Stimulated activated effector memory CD8-positive, alpha-beta T cell treated with anti-CD3 and anti-CD28 coated beads, Interleukin-12 subunit alpha, Interleukin-12 subunit beta, amount 100 ng/mL, for 72 hours (primary cell): ENCODE measurements at places on chromosomes 7 and 10.

DNA sequence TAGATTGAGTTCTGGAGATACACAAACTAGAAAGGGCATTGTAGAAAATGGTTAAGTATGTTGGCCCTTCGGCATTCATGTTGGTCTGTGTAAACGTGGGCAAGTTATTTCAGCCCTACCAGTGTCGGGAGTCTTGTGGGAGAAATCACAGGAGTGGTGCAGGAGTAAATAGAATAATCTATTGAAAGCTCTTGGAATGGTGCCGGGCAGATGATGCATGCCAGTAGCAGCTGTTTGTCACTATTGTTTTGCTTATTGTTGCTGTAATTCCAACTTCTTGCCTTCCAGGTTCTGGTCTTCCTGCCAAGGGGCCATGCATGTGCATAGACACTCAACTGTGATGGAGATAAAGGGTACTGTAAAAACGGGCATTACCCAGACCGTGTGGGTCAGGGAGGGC lies 259.4 kb downstream of the CAMK1D start:
- DNase-seq: no peak

- no peak for DNase-seq
These were observed 21.6 kb upstream of the RPA3 start for GRCh38 chr7:7740037-7740355.

- no peak for DNase-seq
These were observed 130.9 kb downstream of the NXPH1 start for GRCh38 chr7:8564281-8564680.

GRCh38 chr7:27221201-27221797 lies 21.3 kb upstream of the EVX1 start:
- DNase-seq: no peak

DNA sequence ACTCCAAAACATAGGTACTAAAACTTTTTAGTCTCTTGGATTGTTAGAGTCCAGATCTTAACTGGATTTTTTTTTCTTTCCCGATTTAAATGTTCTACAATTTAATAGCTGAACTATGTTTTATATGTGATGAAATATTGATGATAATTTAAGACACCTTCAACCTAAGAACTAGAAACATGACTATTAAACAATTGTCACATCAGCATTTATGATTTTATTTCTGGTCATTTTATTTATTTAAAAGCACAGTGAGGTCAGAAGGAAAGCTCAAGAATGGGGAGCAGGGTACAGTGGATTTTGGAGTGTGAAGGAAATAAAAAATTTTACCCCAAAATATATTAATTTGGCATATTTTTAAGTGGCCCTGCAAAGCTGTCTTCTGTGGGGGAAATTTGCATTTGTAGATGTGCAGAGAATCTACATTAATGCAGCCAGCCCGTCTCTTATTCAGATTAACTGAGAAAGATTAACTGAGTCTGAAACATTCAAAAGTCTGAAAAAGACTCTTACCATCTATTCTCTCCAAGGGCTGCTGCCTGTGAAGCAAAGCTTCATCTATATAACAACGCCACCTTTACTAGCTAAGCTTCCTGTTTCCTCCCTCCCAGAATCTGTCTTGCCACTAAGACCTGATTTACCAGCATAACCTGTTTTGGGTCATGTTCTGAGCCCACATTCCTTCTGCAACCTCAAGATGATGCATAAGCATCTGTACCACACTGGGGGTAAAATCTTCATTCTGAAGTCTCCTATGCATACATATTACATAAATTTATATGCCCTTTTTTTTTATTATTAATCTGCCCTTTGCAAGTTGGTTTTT lies 86.4 kb downstream of the TMEM106B start:
- no peak for DNase-seq

GRCh38 chr10:50636618-50637579 lies 13.1 kb upstream of the SGMS1 start:
- DNase-seq: peak; percentile 58

- no peak for DNase-seq
These were observed 2.4 kb upstream of the ST7 start for GRCh38 chr7:116950889-116951351.

DNA sequence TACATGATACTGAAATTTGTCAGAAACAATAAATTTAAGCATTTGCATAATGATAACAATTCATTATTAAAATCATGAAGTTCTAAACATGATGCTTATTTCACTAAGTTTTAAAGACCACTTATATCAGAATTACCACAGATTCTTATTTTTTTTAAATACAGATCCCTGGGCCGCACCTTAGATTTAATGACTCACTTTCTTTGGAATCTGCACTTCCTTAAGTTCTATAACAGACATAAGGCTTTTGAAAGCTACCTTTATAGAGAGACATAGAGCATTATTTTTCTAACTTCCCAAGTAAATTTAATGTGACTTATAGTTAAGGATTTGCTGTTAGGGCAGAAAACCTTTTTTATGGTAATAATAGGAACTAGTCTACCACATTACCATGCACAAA lies 214.9 kb downstream of the IPMK start:
- DNase-seq: no peak

DNA sequence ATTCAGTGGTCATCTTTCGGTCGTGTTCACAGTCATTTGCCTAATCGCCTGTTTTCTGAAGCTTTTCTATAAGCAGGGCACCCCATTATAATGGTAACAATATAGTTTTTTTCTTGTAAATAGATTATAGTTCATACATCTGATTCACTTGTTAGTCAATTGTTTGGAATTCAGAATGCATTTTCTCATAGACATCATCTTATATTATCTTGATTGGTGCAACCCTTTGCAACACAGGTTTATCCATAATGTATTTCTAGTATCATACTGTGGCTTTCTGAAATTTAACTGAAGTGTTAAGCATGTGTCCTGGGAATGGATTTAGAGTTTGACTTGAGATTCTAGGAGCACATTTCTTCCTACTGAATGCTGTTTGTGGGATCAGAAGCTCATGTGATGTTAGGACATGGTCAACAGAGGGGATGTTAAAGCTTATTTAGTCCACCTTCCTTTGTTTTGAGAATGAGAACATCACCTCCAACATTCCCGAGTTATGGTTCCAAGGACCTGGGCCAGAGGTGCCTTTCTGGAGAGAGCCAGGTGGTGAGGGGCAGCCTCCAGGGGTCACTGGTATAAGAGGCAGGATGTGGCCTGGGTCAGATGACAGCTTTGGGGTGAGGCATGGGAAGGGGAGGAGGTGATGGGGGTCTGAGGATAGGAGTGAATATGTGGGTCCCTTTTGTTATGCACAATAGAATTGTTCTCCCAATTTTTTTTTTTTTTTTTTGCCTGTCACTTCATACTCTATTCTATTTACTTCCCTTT lies 415.6 kb downstream of the EXOC4 start:
- no peak for DNase-seq

DNA sequence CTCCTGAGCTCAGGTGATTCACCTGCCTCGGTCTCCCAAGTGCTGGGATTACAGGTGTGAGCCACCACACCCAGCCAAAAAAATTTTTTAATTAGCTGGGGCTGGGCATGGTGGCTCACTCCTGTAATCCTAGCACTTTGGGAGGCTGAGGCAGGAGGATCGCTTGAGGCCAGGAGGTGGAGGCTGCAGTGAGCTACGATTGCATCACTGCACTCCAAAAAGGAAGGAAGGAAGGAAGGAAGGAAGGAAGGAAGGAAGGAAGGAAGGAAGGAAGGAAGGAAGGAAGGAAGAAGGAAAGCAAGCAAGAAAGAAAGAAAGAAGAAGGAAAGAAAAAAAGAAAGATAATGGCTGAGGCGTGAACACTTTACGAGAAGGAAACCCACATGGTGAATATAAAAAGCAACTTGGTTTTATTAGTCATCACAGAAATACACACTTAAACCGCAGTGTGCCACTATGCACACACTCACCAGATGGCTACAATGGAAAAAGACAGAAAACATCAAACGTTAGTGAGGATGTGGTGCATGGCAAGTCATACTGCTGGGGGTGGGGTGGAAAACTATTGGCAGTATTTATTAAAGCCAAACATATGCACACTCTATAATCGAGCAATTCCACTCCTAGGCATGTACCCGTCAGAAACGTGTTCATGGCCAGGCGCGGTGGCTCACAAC lies 4.4 kb upstream of the CCL26 start:
- peak; percentile 21 for DNase-seq

DNA sequence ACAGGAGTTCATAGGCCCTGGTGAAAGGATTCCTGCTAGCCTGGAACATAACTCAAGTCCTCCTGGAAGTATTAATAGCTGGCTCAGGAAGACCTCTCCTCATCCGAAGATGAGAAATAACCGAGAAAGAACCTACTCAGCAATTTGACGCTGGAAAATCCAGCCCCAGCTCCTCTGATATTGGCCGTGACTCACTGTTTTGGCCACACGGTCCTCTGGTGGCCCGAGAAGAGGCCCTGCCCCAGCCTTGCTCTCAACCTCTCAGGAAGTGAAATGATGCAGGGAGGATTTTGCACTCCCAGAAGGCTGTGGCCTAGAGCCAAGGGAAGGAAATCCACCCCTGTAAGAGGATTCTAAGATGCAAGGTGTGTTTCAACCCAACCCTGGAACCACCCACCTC lies 121.6 kb downstream of the MTPAP start:
- no peak for DNase-seq

GRCh38 chr10:78910886-78911285 lies 157.9 kb upstream of the ZMIZ1 start:
- no peak for DNase-seq

- DNase-seq: no peak
These were observed 369.6 kb downstream of the AUTS2 start for GRCh38 chr7:69967689-69968450.

DNA sequence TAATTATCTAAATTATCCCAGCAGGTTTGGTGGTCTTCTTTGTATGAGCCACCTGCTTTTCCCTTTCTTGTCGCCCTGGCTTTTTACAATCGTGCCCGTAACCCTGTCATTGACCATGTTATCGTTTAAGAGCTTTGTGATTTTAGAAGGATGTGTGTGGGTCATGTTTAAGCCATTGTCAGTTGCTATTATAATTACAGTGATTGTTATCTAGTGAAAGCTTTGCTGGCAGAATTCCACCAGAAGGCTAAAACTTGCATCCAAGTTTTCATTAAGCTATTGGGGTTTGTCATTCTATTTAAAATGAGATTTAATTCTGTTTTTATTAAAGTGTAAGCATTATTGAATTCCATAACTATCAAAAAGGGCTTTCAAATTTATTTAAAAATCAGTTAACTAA lies 354.2 kb upstream of the TMEM229A start:
- no peak for DNase-seq

GRCh38 chr10:50326757-50327701 lies 75.7 kb upstream of the ASAH2 start:
- no peak for DNase-seq

- DNase-seq: no peak
These were observed 77.6 kb downstream of the CLRN3 start for GRCh38 chr10:127815147-127815546.

DNA sequence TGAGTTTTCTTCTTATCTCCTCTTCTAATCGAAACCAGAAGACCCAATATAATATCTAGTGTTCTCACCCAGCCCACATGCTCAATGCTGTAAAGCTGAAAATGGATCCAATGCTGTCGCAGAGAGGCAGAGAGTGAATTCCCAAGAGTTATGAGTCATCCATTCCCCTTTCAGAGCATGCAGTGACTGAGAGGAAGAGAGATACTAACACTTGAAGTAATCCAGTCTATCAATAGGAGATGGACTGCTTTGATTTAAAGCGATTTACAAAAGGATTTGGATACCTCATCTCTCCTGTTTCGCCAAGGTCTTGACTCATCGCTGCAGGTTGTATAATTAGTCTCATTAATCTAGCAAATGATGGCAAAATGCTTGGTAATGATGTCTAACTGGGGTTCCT lies 41.5 kb upstream of the PRKCQ start:
- no peak for DNase-seq

- DNase-seq: no peak
These were observed 71.5 kb downstream of the XPNPEP1 start for GRCh38 chr10:109851616-109852474.

- DNase-seq: no peak
These were observed 34.4 kb downstream of the RCC1L start for GRCh38 chr7:75039166-75039565.

DNA sequence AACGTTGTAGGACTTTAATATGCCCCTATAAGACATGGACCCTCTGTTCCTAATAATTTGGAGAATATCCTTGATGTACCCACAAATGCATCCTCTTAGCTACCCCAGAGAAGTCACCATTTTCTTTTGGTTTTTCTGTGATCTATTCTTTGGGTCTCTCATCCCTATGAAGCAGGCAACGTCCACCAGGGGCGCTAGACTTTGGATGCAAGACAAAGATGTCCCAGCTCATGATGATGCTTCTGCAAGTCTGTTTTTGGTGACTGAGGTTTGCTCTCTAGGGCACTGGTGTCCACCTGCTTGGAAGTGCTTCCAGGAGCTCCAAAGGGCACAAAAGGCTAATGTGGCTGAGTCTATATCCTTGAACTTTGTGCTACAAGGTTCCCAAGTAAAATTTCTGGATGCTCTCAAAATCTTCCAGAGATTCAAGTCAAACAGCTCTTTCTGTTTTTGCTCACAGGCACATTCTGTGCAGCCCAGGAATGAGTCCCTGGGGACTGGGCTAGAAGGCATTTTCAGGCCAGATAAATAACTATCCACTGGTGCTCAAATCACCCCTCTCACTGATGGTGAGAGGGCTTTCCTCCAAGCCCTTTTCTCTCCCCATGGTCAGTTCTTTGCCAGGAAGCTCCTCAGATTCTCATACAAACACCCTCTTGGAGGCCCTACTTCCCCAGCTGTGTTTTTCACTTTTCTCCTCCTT lies 166.4 kb downstream of the C7orf25 start:
- peak; percentile 6 for DNase-seq

DNA sequence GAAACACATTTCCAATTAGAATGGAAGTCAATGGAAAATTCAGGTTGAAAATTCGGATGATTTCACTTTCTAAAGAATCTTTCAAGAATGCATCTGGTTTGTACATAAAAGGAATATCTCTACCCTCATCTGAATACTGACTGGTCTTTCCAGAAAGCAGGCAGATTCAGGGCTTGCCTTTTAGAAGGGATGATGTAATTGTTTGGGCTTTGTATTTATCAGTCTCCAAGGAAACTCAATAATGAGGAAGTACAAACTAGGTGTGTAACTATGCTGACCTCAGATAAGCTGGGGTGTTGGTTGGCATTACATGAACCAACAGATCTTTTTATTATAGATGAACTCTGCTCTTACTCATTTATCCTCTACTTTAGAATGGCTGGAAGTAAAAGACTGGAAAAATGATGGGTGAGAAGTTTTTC lies 24.1 kb downstream of the PDLIM1 start:
- no peak for DNase-seq

DNA sequence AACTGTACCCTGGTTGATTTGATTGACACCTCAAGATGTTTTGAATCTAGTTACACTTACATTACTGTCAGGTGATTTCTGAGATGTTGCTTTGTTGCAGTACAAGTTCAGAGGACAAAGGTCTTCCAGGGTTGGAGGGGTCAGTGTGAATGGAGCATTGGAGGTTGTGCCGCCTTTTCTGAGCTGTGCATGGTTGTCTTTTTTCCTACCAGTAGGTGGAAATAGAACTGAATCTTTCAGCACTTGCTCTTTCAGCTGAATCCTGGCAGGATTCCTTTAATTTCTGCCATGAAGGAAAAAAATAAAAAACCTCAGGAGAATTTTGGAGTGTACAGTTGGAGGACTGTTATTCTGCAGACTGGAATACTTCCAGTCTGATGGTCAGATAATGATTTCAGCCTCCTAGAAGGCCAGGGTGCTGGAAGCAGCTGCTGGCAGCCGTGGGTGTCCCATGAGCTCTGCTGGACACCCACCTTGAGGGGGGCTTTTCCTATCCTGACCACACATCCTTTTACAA lies 82.7 kb downstream of the PLCE1 start:
- DNase-seq: no peak
